ENCODE measurements at places on chromosomes 5 and 9.
A peak's percentile ranks its signal among the peaks of the same experiment; 100 is the strongest.

DNA sequence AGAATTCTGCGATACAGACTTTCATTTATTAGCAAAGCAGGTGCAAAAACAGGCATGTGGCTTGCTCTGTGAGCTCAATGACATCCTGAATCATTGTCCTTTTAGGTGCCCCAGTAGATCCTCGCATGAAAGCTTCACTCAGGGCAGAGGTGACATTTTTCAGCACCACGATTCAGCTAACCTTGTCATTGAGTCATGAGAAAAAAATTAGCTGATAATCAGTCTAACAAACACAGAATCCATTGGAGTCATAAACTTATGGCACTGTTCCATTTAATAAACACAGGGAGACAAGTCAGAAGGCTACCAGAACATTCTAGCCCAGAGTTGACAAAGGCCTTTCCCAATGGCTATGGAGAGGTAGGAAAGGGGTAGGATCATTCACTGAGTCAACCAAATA is 104.8 kb upstream of the RAD23B start:
- DNase-seq = no peak

DNA sequence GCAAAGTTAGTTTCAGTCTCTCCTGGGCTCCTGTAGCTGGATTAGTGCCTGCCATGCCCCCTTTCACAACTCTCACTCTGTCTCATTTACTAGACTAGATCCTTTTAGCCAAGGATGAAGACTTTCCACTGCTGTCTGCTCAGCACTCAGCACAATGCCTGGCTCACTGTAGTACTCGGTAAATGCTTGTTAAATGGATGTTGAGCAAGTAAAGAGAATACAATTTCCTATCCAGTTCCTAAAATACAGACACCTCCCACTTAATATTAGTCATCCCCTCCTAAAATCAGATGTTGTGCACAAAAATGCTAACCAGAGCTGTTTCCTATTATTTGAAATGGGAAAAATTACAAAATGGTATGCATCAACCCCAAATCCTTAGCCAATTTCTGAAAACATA is 195.8 kb downstream of the SREK1 start:
- peak; percentile 63 for DNase-seq

DNA sequence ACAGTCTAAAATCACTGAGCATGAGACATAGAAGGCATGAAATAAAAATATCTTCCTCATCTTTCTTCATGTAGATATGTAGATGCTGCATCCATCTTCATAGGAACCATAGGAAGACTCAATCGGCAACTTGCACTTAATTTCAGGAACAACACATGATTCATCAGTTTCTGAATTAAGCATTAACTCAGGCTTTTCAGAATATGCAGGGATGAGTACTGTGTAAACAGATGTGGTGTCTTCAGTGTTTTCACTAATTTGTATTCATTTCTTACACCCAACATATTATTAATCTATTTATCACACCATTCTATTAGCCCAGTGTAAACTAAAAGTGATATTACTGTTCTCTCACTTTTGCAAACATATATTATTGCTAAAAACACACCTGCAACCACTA is 305.9 kb upstream of the DAB2 start:
- no peak for DNase-seq

GRCh38 chr9:89096807-89097206 is 81.8 kb downstream of the SHC3 start:
- DNase-seq = no peak

DNA sequence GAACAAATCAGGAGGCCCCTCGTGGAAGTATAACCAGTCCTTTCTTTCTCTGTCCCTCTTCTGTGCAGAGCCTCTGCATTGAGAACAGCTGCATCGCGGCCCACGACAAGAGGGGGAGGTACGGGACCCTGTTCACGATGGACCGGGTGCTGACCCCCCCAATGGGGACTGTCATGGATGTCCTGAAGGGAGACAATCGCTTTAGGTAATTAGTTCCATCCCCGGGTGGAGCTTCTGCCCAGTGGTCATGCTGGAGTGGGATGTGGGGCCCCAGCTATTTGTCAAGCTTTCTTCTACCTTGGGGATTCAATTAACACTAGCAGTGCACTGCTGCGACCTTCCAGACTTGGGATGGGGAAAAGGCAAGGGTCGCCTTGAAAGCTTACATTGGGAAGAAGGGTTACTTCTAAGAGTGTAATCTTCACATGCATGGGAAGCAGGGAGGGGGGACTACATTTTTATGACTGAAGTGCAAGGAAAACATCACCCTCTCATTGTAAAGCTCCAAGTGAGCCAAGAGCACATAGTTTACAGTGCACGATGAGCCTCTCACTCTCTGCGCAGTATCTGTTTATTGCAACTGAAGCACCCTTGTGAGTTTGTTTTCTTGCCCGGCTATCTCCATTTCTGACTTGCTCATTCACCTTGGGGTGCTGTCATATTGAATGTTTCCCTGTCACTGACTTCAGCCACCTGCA is 27.0 kb downstream of the TGFBI start:
- DNase-seq = no peak

GRCh38 chr9:93902780-93903655 is 52.1 kb downstream of the BARX1 start:
- DNase-seq = no peak

DNA sequence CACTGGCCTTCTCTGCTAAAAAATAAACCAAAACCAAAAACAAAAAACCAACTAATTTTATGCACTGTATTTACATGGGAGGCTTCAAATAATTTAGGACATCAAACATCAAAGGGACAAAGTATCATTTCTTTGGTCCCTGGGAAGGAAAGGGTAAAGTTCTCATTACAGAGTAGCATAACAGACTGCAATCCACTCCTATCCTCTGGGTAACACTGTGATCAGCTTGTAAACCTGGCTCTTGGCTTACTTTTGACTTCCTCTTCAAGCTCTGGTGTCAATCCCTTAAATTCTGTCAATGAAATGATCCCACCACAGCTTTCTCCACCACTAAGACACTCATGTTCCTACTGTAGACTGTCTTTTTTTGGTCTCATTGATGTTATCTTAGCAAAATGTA is 69.8 kb upstream of the VCAN start:
- no peak for DNase-seq
